ENCODE measurements at places on chromosomes 1 and 21. TPM values are rescaled to one million over a fixed set of nuclear protein-coding genes. Genes with fewer than 3 reads are reported as not detected.
A peak's percentile ranks its signal among the peaks of the same experiment; 100 is the strongest.

DNA sequence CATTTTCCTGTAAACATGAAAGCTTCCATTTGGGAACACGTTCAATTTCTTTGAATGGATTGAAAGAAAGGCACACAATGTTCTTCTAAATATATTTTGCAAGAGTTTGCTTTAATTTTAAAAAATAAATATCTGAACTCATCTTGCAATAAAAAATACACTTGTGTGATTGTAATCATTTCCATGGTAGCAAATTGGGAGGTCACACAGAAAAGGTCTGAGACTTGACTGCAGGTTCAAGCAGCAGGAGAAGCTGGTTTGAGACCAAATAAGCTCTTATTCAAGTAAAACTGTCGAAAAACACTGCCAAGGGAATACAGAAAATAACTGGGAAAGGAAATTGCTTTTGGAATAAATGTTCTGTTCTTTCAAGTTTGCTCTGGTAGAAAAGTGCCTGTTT is 498.9 kb downstream of the ADGRL2 start:
- no peaks in the 10 kb centered on the region for H3K27me3 ChIP-seq
- no peaks in the 10 kb centered on the region for H3K4me1 ChIP-seq
- no peak for DNase-seq
- H3K4me3 ChIP-seq, result no peak overlapping the region

DNA sequence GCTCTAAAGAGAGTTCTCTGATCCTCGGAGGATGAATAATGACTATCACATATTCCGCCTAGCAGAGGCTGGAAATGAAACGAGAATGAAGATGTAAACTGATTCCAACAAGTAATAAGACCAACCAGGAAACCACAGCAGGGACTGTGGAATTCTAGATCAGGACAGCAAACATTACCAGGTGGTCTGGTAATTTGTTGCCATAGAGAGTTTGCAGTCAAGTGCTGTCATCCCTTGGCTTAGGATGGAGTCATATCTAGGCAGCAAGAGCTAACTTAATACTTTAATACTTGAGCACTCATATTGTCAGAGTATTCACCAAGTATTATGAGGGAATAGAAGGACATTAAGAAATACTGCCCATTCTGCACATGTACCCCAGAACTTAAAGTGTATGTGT is 45.1 kb upstream of the MUTYH start:
- H3K4me3 ChIP-seq, result no peak overlapping the region
- no peaks in the 10 kb centered on the region for H3K4me1 ChIP-seq
- H3K27me3 ChIP-seq, result no peaks in the 10 kb centered on the region
- no peaks in the 10 kb centered on the region for H3K36me3 ChIP-seq
- no peak overlapping the region for H3K27ac ChIP-seq

DNA sequence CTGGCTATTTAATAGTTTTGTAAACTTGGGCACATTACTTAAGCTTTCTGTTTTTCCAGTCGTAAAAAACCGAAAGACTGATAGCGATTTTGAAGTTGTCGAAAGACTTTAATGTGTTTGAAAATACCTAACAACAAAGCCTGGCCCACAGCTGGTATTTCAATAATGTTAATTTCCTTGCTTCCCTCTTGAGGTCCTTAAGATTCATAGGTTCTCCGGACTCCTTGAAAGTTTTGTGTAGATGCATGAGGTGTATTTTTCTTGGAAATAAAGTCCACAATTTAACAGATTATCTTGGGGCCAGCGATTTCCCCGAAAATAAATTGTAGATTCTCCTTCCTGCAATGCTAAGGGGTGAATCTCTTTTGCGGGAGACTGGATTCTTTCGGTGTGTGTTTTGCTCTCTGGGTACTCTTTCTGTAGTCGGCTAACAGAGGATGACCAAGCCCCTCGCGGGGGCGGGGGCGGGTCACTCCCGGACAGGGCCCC is 735 bp upstream of the YTHDF2 start:
- H3K36me3 ChIP-seq, result peaks cover 23% of the 10 kb centered on the region
- peaks cover 28% of the 10 kb centered on the region for H3K4me1 ChIP-seq
- H3K27me3 ChIP-seq, result no peaks in the 10 kb centered on the region
- DNase-seq, result peak; percentile 49

GRCh38 chr1:38804062-38804886 is 55.3 kb downstream of the RRAGC start:
- H3K4me3 ChIP-seq, result peak overlapping the region; percentile 55
- H3K27ac ChIP-seq, result no peak overlapping the region
- peak; percentile 81 for DNase-seq
- peaks cover 55% of the 10 kb centered on the region for H3K27me3 ChIP-seq
- H3K4me1 ChIP-seq, result peaks cover 10% of the 10 kb centered on the region

The TRABD2B gene
- 1.6 TPM for total RNA-seq

All from GM23338 (cell line).